NCI-H1436 treated with DMSO at 0.1 percent for 48 hours (cell line): ENCODE measurements at places on chromosomes 12 and 14.

- DNase-seq, result no peak
These were observed 146.8 kb downstream of the CHST11 start for GRCh38 chr12:104603545-104603973.

GRCh38 chr12:11765817-11766794 lies 116.6 kb downstream of the ETV6 start:
- DNase-seq, result no peak

GRCh38 chr14:30638926-30639325 lies 16.8 kb downstream of the SCFD1 start:
- DNase-seq, result no peak

DNA sequence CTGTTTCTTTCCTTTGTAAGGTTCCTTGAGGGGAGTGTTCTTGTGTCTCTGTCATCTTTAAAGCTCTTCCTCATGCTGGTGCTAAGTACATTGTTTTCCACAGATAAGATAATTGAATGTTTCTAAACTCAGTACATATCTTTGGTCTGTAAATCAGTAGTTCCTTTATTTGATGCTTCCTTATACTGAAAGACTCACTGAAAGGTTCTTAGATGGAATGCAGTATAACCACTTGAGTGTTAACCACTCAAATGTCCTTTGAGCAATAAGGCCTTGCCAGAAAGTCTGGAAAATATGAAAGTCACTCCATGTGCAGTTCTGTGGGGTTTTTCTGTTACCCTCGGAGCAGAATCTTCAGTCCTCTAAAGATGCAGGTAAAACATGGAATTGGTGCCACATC lies 23.0 kb upstream of the RNU6-8 start:
- no peak for DNase-seq

- no peak for DNase-seq
These were observed 5.4 kb upstream of the TAS2R46 start for GRCh38 chr12:11067514-11067913.
